CD8-positive, alpha-beta memory T cell (primary cell): ENCODE measurements at places on chromosomes 7 and 10. TPM values are rescaled to one million over a fixed set of nuclear protein-coding genes. Genes with fewer than 3 reads are reported as not detected.

Gene ZNF853
- 11.2 TPM for polyA plus RNA-seq

GRCh38 chr7:150376560-150376959, 2.6 kb upstream of the ZNF775 start:
- H3K4me1 ChIP-seq: peaks cover 34% of the 10 kb centered on the region
- H3K27me3 ChIP-seq: no peaks in the 10 kb centered on the region
- DNase-seq: no peak
- H3K4me3 ChIP-seq: no peak overlapping the region
- H3K27ac ChIP-seq: no peak overlapping the region

Gene CALCR
- polyA plus RNA-seq: not detected

Gene AKR1D1
- not detected for polyA plus RNA-seq

- no peaks in the 10 kb centered on the region for H3K36me3 ChIP-seq
- H3K27ac ChIP-seq: no peak overlapping the region
- H3K4me3 ChIP-seq: no peak overlapping the region
- DNase-seq: no peak
These were observed 18.4 kb upstream of the STEAP2 start for GRCh38 chr7:90192876-90193750.

DNA sequence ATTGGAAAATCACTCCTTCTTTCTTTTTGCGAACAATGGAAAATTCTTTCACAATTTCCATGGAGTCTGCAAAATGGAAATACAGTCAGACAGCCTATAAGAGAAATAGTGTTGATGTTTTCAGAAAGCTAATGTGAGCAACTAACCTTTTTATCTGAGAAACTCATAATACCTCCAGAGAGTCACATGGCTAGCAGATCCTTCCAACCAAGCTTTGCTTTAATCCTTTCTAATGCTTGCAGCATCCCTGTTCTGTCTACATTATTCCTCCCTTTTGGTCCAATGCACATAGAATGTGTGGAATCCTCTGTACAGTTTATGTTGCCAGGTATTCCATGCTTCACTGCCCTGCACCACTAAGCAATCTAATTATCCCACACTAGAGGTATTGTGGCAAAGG, 717.5 kb upstream of the LRRN3 start:
- no peak for DNase-seq
- H3K27me3 ChIP-seq: no peaks in the 10 kb centered on the region
- no peaks in the 10 kb centered on the region for H3K36me3 ChIP-seq
- no peak overlapping the region for H3K4me3 ChIP-seq
- H3K27ac ChIP-seq: no peak overlapping the region

GRCh38 chr10:93821051-93821772, 63.5 kb downstream of the LGI1 start:
- H3K4me1 ChIP-seq: no peaks in the 10 kb centered on the region
- H3K36me3 ChIP-seq: no peaks in the 10 kb centered on the region
- DNase-seq: no peak
- no peaks in the 10 kb centered on the region for H3K27me3 ChIP-seq

- H3K4me3 ChIP-seq: no peak overlapping the region
- no peaks in the 10 kb centered on the region for H3K27me3 ChIP-seq
- no peak for DNase-seq
- H3K27ac ChIP-seq: no peak overlapping the region
- no peaks in the 10 kb centered on the region for H3K36me3 ChIP-seq
These were observed 549.2 kb upstream of the MKI67 start for GRCh38 chr10:128675405-128675804.

- no peaks in the 10 kb centered on the region for H3K36me3 ChIP-seq
- no peak overlapping the region for H3K4me3 ChIP-seq
- H3K4me1 ChIP-seq: no peaks in the 10 kb centered on the region
- H3K27me3 ChIP-seq: no peaks in the 10 kb centered on the region
These were observed 116.2 kb downstream of the SLC25A13 start for GRCh38 chr7:96205665-96206064.

GRCh38 chr7:158453663-158454062, 134.0 kb downstream of the PTPRN2 start:
- H3K4me1 ChIP-seq: no peaks in the 10 kb centered on the region
- H3K36me3 ChIP-seq: no peaks in the 10 kb centered on the region
- H3K27ac ChIP-seq: no peak overlapping the region

Gene ASIC3
- not detected for polyA plus RNA-seq

DNA sequence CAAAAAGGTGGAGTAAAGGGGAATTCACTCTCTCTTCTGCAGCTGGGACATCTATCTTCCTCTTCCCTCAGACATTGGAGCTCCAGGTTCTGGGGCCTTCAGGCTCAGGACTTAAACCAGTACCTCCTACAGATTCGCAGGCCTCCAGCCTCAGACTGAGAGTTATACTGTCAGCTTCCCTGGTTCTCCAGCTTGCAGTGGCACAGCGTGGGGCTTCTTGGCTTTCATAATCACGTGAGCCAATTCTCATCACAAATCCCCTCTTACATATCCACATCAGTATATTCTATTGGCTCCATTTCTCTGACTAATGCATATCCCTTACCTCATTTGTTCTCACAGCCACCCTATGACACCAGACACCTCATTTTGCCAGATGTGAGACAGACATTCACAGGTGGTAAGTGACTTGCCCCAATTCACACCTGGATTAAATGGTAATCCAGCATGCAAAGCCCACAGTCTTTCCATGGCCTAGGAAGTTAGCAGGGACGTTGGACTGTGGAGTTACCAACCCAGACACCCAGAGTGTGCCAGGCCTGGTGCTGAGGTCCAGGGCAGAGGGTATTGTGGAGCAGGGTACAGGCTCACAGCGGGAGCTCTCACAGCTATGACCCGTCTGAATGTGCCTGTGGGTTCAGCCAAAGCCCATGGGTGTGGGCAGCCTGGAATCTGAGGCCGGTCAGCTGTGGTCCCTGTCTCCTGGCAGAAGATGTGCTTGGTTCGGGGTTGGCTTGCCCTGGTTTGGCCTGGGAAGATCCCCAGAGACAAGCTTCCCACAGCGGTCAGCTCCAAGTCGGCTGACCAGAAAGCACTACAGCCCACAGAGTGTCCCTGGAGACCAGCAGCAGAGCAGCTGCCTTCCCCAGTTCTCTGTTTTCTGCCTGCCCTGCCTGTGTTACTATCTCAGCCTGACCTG, 18.4 kb upstream of the ZCCHC24 start:
- no peaks in the 10 kb centered on the region for H3K36me3 ChIP-seq
- no peak for DNase-seq
- H3K4me1 ChIP-seq: no peaks in the 10 kb centered on the region
- H3K27ac ChIP-seq: no peak overlapping the region
- no peaks in the 10 kb centered on the region for H3K27me3 ChIP-seq

Gene HTR7
- polyA plus RNA-seq: not detected

DNA sequence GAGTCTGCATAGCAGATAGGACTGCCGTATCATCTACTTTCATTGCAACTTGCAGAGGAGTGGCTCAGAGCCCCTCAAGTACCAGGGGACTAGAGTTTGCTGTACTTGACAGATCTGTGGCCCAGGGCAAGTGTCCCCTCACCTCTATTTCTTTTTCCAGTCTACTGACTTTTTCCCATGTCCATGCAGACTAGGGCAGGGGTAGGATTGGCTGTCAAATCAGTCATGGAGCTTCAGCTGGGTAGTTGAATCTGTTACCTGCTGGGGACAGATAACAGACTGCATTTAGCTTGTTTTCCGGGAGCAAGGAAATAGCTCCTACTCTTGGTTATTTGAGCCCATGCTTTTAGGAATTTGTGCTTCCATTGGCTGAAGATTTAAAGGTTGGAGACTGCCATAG, 121.0 kb upstream of the CDK13 start:
- H3K4me3 ChIP-seq: no peak overlapping the region
- H3K27me3 ChIP-seq: peaks cover 14% of the 10 kb centered on the region
- H3K27ac ChIP-seq: no peak overlapping the region

GRCh38 chr7:22980422-22980821, 33.5 kb downstream of the HYCC1 start:
- no peaks in the 10 kb centered on the region for H3K36me3 ChIP-seq
- H3K27me3 ChIP-seq: no peaks in the 10 kb centered on the region

DNA sequence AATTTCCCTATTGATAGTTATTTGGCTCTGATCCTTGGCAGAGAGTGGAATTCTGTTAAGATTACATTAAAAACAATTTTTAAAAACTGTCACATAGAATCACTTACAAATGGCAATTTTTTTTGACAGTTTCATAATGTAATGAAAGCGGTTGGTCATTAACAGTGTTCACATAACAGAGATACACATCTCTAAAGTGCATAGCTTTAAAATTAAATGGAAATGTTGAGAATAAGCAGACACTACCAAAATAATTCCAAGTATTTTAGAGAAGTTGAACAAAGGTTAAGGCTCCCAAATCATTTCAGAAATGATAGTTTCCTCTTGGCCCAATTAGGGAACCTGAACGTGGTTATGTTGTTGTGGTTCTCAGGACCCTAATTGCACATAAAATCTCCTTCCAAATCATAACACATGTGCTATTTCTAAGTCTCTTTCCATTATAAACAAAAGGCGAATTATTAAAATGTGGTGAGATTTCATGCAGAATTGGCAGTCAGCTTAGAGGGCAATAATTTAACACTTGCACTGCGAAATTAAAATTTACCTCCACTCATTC, 528.9 kb upstream of the FZD8 start:
- no peak overlapping the region for H3K27ac ChIP-seq
- H3K27me3 ChIP-seq: no peaks in the 10 kb centered on the region
- DNase-seq: no peak
- no peak overlapping the region for H3K4me3 ChIP-seq
- H3K36me3 ChIP-seq: no peaks in the 10 kb centered on the region
- H3K4me1 ChIP-seq: no peaks in the 10 kb centered on the region

- H3K27ac ChIP-seq: no peak overlapping the region
- H3K27me3 ChIP-seq: peaks cover 3% of the 10 kb centered on the region
- H3K4me3 ChIP-seq: no peak overlapping the region
- H3K36me3 ChIP-seq: no peaks in the 10 kb centered on the region
- H3K4me1 ChIP-seq: no peaks in the 10 kb centered on the region
These were observed 13.4 kb upstream of the WDFY4 start for GRCh38 chr10:48670978-48671913.

DNA sequence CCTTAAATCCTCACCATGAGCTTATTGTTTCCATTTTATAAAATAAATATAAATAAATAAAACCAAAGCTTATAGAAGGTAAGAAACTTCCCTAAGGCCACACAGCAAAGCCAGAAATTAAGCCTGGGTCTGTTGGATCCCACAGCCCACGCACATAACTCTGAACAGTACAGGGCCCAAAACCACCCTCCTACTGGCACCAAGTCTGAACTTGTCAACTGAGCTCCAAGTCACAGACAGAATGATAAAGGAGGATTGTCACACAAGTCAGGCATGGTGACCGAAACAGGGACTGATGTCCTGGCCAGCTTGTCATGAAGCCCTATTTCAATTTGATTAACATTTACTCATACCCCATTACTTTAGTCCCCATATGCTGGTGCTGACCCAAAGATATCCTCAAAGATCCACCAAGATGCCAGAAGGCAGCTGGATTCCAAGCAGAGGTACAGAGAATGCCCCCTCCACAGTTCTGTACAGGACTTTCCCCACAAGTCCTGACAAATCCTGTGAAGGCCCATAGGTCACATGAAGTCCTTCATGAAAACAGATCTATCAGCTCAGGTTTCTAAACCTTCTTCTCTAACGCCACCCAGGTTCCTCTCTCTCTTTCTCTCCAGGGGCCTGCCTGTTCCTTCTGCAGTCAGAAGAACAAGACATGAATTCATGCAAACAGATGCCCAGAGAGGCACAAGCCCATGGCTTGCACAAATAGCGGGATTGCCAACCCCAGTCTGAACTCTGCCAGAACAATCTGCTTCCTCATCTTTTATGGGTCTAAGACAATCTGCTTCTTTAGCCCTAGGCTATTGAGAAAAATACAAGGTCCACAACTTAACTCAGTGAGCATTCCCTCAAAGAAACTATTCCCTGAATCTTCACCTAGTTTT, 60.9 kb downstream of the GLI3 start:
- no peak overlapping the region for H3K27ac ChIP-seq
- H3K4me1 ChIP-seq: no peaks in the 10 kb centered on the region
- DNase-seq: no peak
- no peaks in the 10 kb centered on the region for H3K36me3 ChIP-seq

DNA sequence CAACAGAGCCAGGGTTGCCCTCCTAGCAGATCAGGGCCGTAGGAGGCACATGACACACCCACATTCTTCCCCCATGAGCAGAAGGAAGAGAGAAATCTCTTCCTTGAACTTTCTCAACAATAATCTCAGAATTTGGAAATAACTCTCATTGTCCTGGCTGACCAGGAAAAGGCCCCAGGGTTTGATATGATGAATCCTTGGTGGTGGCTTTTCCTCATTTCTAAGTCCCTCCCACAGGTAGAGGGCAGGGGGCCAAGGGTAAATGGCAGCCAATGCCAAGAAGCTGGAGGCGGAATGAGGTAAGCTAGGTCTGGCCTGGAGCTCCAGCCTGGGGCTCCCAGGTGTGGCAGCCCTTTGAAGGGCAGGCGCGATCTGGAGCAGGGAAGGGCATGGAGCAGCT, 67.8 kb downstream of the GRB10 start:
- H3K27me3 ChIP-seq: no peaks in the 10 kb centered on the region
- no peak for DNase-seq
- H3K27ac ChIP-seq: no peak overlapping the region
- no peaks in the 10 kb centered on the region for H3K4me1 ChIP-seq

GRCh38 chr7:23298141-23298881, 828 bp upstream of the MALSU1 start:
- no peaks in the 10 kb centered on the region for H3K27me3 ChIP-seq
- peaks cover 5% of the 10 kb centered on the region for H3K36me3 ChIP-seq
- DNase-seq: no peak
- H3K27ac ChIP-seq: peak overlapping the region; percentile 88
- H3K4me1 ChIP-seq: peaks cover 24% of the 10 kb centered on the region

DNA sequence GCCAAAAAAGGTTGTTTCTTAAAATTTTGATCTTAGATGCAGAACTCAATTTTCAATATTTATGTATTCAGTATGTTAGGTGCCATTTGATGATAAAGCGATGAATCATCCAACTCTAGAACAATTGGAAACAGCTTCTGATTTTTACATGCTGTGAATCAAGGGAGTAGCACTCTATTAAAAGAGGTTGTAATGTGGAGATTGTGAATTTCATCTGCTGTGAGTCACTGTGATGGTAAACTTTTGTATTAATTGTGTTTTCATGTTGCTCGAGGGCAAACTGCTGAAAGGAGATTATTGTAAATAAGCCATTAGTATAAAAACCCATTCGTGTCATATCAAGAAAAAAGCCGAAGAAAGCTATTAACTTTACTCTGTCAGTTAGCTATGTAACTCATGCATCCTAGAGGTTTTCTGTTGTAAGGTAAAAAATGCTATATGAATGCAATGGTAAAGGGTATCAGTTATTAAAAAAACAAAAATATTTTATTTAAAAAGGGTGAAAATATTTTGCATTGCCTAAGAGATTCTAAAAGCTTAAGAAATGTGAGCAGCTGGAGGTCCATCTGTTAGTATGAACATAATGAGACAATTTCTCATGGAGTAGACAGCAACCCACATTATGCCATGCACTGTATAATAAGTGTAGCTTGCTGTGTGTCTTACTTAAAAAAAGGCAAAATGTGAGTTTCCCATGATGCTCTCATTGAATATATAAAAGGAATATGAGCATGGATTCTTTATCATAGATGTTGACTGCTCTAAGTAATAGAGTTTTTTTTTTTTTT, 511.0 kb upstream of the PCDH15 start:
- no peaks in the 10 kb centered on the region for H3K4me1 ChIP-seq
- DNase-seq: no peak
- H3K4me3 ChIP-seq: no peak overlapping the region
- H3K36me3 ChIP-seq: no peaks in the 10 kb centered on the region
- no peak overlapping the region for H3K27ac ChIP-seq
- no peaks in the 10 kb centered on the region for H3K27me3 ChIP-seq

Gene PDGFA
- polyA plus RNA-seq: 0.68 TPM

- H3K27ac ChIP-seq: no peak overlapping the region
- no peaks in the 10 kb centered on the region for H3K4me1 ChIP-seq
- H3K4me3 ChIP-seq: no peak overlapping the region
- no peaks in the 10 kb centered on the region for H3K36me3 ChIP-seq
- no peaks in the 10 kb centered on the region for H3K27me3 ChIP-seq
- DNase-seq: no peak
These were observed 181.2 kb downstream of the KCNMA1 start for GRCh38 chr10:77456414-77456813.
